ENCODE measurements at places on chromosomes 13 and 19.

DNA sequence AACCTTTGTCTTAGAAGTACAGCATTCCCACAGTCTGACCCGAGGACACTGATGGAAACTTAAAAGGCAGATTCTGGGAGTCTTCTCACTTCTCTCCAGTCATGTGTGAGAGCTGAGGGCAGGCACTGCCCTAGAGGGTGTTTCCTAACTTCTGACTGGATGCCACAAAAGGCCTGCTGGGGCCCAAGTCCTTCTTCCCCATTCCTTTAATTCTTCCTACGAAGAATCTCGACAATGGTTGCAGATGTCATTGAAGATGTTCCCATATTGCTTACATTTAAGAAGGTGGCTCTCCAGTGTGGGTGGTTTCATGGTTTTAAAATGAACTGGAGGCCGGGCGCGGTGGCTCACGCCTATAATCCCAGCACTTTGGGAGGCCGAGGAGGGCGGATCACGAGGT lies 27.4 kb upstream of the ZNF564 start:
- DNase-seq: no peak

GRCh38 chr13:87234981-87235380 lies 436.2 kb upstream of the SLITRK5 start:
- no peak for DNase-seq

DNA sequence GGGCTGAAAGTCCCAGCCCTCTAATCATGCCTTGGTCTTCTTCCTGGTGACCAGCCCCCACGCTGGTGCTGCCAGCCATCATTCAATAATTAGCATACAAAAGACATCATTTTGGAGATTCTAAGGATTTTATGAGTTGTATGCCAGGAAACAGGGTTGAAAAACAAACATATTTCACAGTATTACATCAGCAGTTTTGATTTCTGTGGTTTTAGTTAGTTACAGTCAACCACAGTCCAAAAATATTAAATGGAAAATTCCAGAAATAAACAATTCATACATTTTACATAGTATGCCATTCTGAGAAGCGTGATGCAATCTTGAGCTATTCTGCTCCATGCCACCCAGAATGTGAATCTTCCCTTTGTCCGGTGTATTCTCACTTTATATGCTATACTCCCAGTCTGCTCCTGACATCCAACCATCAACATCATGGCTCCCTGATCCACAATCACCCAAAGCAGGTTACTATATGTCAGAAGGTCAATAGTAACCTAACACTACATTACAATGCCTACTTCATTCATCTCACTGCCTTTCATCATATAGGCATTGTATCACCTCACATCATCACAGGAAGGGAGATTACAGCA lies 49.2 kb downstream of the STOML3 start:
- DNase-seq: no peak

- no peak for DNase-seq
Observed at GRCh38 chr13:25876247-25876646, 175.6 kb downstream of the SHISA2 start.

- no peak for DNase-seq
Observed at GRCh38 chr19:17946965-17947784, 14.4 kb downstream of the CCDC124 start.

DNA sequence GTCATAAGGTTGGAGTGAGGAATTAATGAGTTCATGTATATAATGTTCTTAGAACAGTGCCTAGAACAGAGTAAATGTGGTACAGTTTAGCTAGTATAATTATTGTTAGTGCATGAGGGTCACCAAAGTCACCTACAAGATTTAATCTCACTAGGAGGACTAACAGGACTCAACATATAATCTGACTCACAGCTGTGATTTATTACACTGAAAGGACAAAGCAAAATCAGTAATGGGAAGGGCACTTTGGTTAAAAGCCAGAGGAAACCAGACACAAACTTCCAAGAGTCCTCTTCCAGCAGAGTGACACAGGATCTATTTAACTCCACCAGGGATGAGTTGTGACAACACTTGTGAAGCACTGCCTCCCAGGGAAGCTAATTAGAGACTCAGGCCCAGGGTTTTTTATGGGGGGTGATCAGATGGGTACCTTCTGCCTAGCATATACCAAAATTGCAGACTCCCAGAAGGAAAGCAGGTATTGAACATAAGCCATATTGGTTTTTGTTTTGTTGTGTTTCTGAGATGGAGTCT lies 341.2 kb upstream of the DACH1 start:
- no peak for DNase-seq

- no peak for DNase-seq
Observed at GRCh38 chr19:821231-821824, 427 bp downstream of the PLPPR3 start.

DNA sequence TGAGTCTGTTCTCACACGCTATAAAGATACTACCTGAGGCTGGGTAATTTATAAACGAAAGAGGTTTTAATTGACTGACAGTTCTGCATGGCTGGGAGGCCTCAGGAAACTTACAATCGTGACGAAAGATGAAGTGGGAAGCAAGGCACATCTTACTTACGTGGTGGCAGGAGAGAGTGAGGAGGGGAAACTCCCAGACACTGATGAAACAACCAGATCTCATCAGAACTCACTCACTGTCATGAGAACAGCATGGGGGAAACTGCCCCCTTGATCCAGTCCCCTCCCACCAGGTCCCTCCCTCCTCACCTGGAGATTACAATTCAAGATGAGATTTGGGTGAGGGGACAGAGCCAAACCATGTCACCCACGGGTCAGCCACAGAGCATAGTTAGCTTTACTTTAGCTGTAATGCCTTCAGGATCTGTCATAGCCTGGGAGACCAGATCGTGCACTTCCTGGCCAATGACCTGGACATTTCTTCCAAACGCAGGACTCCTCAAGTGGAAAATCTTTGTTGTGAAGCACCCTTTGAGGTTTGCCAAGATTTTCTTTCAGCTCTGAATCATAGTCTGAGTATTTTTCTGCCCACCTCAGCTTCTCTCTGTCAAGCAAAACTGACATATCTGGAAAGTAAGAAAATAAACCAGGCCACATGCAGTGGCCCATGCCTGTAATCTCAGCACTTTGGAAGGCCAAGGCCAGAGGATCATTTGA lies 25.2 kb upstream of the HIF3A start:
- no peak for DNase-seq

DNA sequence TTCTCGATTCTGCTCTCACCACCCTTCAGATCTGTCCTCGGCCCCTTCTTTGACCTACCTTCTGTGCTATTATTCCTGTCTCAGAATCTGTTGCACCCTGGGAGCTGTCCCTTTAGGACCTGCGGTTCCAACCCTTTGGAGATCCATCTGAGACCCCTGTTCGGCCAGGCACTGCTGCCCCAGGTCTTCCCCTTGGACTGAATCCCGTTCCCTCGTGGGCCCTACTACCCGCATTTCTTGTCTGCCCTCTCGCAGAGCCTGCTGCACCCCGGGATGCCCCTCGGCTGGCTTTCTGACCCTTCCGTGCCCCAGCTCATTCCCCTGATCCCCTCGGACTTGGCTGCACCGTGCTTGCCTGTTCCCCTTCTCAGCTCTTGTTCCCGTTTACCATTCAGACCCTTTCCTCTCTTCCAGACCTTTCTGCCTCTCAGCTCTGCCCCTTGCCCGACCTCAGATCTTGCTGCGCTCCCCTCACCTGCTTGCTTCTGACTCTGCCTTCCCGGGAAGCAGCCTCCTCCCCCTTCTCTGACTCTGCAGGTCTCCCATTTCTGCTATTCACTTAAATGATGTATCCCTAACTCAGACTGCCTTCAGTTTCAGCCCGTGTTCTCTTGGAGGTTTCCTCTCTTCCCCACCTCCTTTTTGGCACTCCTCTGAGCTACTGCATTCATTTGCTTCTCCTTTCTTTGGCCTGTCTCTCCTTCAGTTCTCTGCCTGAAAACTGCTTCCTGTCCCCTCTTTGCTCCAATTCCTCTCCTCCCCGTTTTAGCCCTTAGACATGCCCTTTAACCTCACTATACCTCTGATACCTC lies 1.1 kb downstream of the ARHGAP35 start:
- DNase-seq: peak; percentile 20

GRCh38 chr19:36573020-36573894 lies at the start of gene ZNF529:
ZNF529 (minus strand) TSS chr19:36573292; CDS start chr19:36572346, 946 bp downstream.
- peak; percentile 94 for DNase-seq

DNA sequence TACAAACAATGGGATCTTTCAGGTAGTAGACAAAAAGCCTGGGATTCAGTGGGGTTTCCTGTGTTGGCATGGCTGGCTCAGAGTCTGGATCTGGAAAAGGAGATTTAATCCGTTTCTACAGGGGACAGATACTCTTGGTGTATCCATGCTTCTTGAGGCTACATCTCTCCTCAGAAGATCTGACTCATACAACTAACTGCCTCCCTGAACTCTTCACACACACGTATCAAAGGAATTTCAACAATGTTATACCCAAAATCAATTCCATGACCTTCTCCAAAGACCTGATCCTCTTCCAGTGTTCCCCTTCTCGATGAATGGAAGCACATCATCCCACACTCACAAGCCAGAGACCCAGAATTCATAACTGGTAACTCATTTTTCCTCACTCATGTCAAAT lies 435.3 kb upstream of the NBEA start:
- no peak for DNase-seq

DNA sequence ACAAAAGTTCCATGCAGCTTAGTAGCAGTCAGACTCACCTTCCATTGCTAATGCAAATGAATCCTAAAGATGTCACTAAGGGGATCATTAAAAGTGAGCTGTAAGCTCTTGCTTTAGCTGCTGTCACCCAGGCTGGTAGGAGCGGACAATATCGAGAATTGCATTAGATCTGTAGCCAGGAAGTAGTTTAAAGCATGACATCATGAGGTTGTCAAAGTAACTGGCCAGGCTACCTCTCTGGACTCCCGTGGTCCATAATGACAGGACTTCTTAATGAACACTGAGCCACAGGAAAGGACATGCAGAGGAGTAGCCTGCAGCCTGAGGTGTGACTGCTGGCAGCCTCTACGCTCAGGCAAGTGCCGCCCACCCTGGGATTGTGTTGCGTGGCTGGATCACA lies 522.3 kb upstream of the NBEA start:
- DNase-seq: no peak

DNA sequence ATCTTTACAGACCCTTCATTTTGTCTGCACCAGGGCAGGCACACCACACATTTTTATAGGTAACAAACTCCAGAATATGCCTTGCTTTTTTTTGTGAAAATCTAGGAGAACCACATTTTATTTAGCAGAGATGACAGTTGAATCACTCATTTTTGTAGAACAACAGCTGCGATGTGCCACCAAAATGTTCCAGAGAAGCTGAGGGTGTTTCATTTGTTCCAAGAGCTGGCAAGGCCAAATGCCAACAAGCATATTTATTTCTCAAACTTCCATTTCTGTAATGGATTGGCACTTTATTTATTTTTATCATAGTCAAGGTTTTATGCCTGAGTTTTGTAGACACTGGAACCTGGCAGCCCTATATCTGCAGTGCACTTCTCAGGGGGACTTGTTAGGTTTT lies 10.4 kb downstream of the OLFM4 start:
- no peak for DNase-seq

DNA sequence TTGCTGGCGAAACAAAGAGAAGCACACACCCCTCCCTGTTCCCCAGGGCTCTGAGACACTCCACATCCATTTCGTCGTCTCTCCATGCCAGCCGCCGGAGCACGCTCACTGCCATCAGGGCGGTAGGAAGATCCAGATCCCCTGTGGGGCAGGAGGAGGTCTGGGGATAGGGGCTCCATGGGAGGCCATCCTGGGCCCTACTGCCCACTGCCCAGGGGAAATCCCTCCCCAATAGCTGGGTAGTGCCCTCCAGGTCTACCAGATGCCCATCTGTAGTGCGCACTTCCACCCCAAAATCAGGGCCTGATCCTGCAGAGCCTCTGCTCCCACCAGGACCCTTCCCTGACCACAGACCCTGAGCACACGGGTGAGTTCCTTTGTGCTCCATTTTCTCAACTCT lies 80.3 kb downstream of the EFNB2 start:
- no peak for DNase-seq

DNA sequence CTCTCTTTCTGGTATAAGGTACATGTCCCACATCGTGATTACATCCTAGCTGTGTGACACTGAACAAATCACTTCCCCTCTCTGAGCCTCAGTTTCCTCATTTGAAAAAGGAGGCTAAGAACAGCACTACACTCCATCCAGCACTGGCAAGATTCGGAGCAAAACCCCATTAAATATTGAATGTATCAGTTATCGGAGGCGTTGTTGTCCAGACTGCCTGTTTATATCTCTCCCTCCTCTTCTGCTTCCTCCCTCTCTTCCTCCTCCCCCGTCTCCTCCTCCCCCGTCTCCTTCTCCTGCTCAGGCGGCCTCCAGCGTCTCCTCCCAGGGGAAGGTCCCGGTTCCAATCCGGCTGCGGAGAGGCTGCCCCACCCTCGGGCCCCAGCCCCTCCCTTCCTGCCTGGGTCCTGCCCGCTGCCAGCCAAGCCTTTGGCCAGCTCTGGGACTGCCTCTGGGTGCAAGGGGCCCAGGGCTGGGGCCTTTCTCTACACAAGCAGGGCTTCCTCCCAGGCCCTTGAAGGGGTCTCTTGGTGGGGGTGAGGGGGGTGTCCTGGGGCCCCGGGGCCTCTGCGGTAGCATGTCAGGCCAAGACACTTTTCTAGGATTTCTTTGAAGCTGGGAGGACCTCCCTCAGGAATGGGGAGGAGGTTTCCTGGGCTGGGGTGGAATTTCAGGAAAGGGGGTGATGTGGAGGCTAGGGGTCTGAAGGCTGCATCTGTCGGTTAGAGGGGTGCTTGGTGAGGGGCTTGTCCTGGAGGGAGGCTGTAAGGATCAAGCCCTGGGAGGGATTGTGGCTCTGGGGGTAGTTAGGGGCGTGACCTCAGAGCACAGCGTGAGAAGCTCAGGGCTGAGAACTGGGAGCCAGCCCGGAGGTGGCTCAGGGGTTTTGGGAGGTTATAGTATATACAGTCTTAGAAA lies 1.9 kb downstream of the RRAS start:
- DNase-seq: peak; percentile 67

DNA sequence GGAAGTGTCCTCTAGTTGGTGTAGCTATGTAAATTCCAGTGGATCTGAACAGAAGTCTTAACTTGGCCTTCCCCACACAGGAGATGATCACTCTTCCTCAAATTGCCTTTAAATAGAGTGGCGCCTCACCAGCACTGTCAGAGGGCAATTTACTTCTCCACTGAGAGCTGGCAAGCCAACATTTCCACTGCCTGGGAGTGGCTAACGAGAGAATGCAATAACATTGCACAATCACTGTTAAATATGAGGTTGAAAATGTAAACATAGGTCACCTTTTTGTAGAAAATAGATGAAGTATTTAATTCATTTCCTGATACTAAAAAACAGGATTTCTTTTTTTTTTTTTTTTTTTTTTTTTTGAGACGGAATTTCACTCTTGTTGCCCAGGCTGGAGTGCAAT lies 55.4 kb upstream of the UBL3 start:
- DNase-seq: no peak

DNA sequence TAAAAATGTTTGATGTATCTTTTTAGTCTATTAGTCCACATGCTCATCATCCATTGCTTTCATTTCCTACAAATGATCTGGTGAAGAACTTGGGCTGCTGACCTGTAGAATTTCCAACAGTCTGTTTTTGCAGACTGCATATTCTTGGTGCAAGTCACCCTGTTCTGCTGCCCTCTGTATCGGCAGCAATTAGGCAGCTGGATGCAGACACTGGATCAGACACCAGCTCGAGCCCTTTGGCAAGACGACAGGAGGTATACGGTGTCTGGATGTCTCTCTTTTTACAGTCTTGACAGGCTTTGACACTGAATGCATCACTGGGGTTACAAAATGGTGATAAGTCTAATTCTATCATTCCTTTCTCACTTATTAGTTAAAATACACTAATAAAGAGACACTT lies 21.8 kb downstream of the MTRF1 start:
- DNase-seq: no peak

GRCh38 chr13:27969082-27969865 lies at the start of gene CDX2:
CDX2 (minus strand) TSS chr13:27969315; CDS start chr13:27969006, 309 bp downstream.
- DNase-seq: peak; percentile 52

Measured in WTC11 (cell line).